H9 (cell line): ENCODE measurements at places on chromosomes 5 and 9. TPM values are rescaled to one million over a fixed set of nuclear protein-coding genes. Genes with fewer than 3 reads are reported as not detected.

Gene CFAP157
- 0.15 and 0.22 TPM in 2 replicates for total RNA-seq

Gene SLC34A3
- not detected in 2 replicates for total RNA-seq

Gene TOR2A
- 13.2 and 16.3 TPM in 2 replicates for total RNA-seq

Gene PCDHGC4
- 4.0 and 4.3 TPM in 2 replicates for total RNA-seq

GRCh38 chr9:101902051-101902450 is 163.6 kb upstream of the GRIN3A start:
- no peak for DNase-seq

- DNase-seq = no peak
These were observed 4.3 kb upstream of the SQSTM1 start for GRCh38 chr5:179816401-179816795.

- no peak for DNase-seq
These were observed 1109.0 kb upstream of the ACO1 start for GRCh38 chr9:31275419-31275818.

DNA sequence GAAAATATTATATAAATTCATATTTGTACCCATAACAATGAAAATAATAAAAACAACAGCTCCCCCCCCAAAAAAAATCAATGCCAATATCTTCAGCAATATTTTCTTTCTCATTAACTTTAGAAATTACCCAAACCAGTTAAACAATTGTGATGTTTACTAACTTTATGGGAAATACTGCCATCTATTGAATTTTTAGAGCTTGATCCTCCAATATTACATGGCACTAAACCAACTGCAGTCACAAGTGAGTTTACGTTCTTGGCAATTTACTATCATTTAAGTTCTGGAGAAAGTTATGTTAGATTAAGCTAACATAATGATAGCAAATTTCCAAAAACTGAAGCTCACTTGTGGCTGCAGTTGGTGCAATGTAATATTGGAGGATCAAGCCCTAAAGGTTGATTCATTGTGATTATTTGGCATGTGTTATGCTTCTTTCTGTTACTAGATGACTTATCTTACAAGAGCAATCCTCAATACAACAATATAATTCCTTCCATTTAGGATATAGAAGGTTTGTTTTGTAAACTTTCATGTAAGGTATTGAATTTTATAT is 379.5 kb downstream of the CDH18 start:
- DNase-seq = no peak
